ENCODE measurements at places on chromosomes 11 and 22.

DNA sequence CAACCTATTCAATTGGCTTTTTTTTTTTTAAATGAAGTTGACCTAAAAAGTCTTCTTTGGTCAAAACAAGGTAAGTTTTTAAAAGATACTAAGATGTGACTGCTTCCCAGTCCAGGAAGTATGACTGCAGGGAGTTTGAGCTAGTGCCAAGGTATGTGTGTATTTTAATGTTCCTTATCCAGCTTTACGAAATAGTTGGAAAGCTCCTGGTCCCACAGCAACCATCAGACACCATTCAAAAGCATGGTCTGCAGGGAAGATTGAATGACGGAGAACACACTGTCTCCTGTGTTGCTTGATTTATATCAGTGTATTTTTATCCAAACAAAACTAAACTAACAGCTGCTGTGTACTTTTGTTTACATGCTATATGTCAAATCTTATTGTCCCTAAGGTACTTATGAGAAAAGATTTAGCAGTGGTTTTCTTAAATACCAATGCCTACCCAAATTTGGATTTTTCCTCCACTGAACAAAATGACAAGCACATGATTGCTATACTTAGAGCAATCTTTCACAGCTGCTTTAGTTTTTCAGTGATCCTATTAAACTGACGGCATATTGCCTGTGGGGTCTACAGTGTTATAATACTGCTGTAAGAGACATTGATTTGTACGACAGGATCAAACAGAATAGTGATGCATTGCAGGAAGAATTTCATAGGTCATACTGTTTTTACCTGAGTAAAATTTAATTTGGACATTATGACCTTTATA, 122.9 kb downstream of the DCDC1 start:
- no peaks in the 10 kb centered on the region for H3K4me1 ChIP-seq
- no peaks in the 10 kb centered on the region for H3K36me3 ChIP-seq
- H3K27ac ChIP-seq = no peak overlapping the region
- peaks cover 7% of the 10 kb centered on the region for H3K27me3 ChIP-seq

GRCh38 chr11:47899801-47900200, 51.7 kb upstream of the NUP160 start:
- no peaks in the 10 kb centered on the region for H3K36me3 ChIP-seq
- H3K27ac ChIP-seq = no peak overlapping the region
- no peak overlapping the region for H3K4me3 ChIP-seq
- peaks cover 6% of the 10 kb centered on the region for H3K4me1 ChIP-seq
- no peak for DNase-seq

GRCh38 chr22:50584106-50585096, 1.8 kb upstream of the CHKB start:
- H3K4me3 ChIP-seq = peak overlapping the region; percentile 92
- H3K27ac ChIP-seq = no peak overlapping the region
- DNase-seq = no peak

DNA sequence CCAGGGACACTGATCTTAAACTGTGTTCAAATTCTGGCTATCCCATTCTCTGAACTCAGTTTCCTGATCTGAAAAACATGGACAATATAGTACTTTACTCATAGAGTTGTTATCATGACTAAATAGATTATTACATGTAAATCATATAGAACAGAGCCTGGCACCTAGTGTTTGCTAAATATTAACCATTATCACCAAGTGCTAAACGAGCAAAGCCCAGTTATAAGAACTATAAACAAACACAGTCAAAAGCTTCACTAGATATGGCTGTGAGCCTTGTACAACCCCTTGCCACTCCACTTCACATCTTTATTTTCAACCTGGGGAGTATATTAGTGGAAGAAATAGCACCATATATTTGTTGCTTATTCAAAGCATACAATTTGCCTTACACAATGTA, 338.9 kb upstream of the CADM1 start:
- no peak overlapping the region for H3K27ac ChIP-seq
- no peaks in the 10 kb centered on the region for H3K36me3 ChIP-seq
- no peak for DNase-seq
- H3K4me1 ChIP-seq = no peaks in the 10 kb centered on the region
- no peak overlapping the region for H3K4me3 ChIP-seq

- H3K36me3 ChIP-seq = no peaks in the 10 kb centered on the region
- H3K27me3 ChIP-seq = peaks cover 5% of the 10 kb centered on the region
- H3K27ac ChIP-seq = no peak overlapping the region
Observed at GRCh38 chr11:60720460-60720859, 4.1 kb upstream of the MS4A18 start.

Data from activated CD8-positive, alpha-beta T cell treated with anti-CD3 and anti-CD28 coated beads for 36 hours (primary cell).